NCI-H2171 treated with DMSO at 0.1 percent for 48 hours (cell line): ENCODE measurements at places on chromosomes 4 and X.

DNA sequence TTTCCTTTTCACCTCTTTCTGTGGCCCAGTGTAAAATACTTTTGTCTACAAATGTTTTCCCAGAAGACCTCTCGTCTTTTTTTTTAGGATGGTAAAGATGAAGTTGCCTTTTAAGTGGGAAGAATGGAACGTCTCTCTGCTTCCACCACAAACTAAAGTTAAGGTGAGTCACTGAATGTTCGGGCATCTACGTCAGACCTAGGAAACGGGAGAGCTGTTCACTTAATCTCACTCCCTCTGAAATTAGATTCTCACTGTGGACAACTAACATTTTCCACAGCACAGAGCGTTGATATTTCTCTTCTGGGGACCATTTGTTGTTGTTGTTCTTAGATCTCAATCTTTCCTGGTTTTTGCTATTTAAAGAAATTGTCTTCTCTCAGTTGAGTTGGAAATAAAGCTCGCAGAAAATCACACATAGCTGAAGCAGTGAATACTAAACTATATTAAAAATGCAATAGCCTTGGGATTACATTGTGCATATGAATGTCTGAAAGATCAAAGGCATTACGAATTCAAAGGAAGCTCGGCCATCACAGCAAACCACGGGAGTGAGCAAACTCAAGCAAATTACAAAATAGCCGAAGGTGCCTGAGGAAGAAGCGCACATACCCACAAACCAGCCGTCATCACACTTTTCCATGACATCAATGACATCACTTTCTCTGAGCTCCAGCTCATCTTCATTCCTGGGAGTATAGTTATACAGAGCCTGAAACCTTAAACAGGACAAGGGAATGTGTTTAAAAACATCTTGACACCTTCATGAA lies 53.9 kb upstream of the PDLIM3 start:
- DNase-seq, result no peak

DNA sequence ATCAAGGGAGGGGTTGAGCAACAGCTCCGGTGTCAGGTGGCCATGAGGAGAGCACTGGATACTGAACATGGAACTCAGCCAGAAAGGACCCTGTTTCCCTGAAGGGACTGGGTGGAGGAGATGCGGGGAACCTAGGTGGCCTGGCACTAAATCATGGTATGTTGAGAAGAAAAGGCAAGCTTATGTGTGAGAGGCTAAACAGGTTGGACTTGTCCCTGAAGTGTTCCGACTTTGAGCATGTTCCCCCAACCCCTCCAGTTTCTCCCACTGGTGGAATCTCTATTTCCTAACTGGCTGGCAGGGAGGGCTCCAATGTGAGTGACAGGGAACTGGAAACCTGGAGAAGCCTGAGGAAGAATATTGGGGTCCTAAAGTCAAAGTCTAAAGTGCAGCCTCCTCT lies 69.5 kb downstream of the PLAC1 start:
- no peak for DNase-seq

- DNase-seq, result no peak
Measured at GRCh38 chr4:74377714-74378113, 12.8 kb downstream of the EREG start.

DNA sequence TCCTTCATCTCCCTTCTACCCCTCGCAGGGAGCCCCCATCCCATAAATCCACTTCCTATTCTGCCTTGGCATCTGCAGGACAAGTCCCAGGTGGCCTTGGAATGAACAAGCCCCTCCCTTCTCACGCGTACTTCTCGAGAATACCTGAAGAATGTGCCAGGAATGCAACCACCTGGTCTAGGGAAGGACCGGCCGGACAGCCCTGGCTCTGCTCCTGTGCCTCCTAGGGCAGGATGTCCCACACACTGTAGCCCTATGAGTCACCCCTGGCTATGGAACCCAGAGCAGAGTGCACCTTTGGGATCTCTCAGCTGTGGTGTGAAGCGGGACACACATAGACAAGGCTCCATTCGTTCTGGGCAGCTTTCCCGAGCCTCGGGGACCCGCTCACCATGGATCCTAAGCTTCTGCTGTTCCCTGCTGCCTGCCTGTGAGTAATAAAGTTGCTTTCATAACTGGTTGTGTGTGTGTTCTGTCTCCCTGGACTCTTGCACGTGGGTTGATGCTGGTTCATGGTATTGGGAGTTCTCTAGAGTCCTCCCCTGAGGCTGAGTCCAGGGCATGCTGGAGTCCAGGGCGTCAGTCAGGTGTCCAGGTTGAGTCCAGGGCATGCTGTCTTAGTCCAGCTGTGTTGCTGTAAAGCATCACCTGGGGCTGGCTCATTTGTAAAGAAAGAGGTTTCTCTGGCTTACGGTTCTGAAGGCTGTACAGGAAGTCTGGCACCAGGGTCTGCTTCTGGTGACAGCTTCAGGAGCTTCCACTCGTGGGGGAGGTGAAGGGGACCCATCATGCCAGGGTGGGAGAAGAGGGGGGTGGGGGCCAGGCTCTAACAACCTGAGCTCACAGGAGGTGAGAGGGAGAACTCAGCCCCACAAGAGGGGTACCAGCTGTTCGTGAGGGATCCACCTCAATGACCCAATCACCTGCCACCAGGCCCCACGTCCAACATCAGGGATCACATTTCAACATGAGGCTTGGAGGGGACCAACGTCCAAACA lies 7.4 kb upstream of the PDE6B start:
- DNase-seq, result no peak

DNA sequence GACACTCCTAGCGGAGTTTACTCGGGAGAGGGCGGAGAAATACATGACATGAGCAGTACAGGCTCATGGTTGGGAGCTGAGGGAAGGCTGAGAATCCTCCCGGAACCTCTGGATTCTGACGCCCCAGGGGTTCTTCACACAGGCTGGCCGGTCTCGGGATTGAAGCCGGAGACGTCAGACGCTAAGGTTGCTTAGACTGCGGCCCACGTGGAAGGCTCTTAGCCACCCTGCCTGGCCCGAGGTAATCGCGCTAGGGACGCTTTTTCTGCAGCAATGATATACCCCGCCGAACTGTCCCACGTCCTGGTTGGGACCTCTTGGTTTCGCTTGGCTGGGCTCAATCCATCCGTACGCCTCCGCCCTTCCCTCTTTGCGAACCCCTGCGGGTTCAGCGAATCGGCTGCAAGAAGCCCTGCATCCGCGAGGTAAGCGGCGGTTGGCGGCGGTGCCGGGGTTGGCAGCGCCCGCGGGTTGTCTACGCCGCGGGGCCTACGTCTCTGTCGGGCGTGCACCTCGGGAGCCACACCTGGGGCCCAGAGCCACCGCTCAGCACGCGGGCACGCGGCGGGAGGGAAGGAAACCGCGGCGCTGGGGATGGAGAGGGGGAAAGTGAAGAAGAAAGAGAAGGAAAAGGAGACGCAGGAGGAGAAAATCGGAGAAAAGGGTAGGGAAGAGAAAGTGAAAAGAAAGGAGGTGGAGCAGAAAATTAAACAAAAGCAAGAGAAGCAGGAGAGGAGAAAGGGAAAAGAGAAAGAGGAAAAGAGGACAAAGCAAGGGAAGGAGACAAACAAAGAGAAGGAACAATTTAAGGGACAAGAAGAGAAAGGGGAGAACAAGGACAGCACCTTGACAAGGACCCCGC lies at the start of gene ARL9:
Gene ARL9, plus strand, starts transcription at position 523 of the 862 bp plus-strand sequence. Its CDS starts 72 bp downstream, at position 595.
- peak; percentile 23 for DNase-seq

DNA sequence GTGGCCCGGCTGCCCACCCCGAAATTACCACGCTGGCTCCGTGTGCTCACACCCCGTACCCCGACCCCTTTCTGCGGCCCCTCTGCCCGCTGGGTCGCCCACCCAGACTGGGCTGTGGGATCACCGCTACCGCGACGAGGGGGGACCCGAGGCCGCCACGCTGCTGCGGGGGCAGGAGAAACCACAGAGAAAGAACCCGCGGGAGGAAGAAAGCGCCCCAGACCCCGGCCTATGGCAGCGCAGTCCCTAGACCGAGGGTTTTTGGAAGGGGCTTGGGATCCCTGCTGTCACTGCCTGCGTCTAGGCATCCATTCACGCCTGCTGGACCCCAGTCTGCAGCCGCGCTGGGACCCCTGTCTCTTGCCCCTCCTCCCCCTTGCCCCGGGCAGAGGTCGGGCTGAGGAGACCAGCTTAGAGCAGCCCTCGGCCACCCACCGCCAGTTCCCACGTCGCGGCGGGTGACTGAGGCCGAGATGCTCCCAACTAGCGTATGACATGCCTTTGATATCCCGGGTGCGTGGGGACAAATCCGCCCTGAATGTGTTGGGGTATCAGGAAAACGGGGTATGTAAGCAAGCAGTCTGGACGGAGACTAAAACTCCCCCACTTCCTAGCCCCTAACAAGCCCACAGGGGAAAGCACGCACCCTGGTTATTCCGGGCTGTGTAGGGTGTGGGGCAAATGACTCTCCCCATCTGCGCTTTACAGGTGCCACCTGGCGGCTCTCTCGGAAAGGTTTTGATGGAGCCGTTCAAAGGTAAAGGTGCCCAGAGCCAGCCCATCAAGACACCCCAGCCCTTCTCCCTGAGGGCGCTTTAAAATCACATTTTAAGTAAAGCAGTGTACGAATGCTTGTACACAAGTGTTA lies 862 bp upstream of the INPP4B start:
- no peak for DNase-seq

DNA sequence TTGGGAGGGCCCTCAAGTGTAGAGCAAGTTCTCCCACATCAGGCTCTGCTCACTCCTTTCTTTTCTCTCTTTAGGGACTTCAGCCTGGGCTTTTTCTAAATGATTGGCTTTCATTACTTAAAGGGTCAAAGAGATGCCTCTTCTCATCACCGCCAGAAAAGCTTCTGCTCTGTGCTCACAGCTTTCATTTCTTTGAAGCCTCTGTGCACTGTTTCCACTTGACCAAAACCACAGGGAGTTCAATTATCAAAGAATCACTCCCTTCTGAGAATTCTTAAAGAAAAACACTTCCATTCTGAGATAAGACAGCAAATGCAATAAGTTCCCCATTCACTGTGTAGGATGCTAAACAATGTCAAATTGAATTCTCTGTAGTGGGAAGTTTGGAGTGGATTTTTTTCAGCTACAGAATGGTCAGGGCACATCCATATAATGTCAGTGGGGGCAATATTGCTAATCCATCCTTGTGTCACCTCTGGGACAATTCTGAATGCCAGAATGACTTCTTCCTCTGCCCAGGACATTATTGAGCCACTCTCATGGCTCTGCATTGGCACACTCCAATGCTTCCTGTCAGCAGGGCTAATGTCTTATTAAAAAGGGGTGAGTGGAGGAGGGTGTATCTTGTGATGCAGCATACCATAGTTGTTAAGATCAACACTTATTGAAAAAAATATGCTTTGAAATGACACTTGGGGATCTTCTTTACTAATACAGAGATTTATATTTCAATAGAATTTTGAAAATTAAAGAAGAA lies 217.6 kb downstream of the SNCA start:
- DNase-seq, result no peak

DNA sequence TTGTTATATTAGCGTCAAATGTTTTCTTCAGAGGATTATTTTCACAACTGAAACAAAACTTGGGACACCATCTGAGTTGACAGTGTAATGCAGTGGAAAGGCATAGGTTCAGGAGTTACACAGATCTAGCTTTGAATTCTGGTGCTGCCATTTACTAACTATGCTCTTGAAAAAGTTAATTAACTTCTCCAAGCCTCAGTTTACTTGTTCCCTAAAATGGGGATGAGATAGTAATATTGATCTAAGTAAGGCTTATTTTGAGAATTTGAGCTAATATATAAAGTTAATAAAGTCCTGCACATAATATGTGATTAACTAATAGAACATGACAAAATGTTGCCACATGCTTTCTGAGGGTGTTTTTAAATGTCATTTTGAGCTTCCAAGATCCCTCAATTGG lies 112.6 kb downstream of the FRAS1 start:
- no peak for DNase-seq

DNA sequence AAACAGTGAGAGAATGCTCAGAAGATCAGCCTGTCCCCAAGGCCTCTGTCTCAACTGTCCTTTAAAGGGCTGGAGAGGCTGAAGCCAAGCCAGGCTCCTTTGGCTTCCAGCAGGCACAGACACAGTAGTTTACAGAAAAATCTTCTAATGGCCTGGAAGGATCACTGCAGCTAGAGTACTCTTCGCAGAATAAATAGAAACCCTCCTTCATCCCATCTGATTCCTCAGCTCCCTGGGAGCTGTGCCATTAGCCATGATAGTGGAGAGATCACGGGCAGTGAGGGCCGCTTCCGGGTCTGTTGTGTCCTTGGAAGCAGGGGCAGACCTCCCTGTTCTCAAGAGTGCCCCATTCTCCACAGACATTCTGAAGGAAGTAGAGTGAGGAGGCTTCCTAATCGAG lies 63.1 kb downstream of the CCNI start:
- no peak for DNase-seq

DNA sequence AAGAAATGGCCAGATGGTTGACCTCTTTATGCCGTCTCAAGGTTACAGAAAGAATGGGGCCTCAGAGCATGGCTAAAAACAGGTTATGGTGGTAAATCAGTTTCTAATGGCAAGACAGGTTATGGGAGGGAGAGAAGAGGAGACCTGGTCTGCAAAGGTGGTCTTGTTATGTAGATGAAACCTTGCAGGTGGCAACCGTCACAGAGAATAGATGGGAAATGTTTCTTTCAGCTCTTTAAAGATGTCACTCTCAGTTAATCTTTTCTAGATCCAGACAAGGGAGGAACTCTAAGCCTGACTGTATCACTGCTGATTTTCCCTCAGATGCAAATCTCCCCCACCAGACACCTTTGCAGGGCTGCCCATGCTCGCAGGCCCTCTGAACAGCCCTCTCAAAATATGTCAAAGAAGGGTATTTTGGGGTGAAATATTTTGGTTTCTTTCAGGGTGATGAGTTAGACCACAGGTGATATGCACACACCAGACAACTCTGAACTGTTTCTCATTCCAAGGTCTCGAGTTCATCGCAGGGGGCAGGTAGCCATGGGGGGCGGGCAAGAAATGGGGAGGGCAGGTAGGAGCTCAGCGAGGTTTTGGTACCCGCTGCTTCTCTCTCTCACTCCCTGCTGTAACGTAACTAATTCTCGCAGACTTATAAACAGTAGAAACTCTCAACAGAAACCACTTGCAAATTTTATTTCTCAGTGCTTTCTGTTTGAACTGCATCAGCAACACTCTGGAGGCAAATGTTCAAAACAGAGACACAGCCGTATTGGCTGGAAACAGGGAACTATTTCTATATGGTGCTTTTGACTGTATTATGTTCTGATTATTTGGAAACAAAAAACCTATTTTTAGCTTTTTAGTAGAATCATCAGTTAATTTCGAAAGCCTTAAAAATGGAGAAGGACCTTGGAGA lies 32.4 kb downstream of the CASP3 start:
- DNase-seq, result no peak
